ENCODE measurements at places on chromosomes 11 and 22.

DNA sequence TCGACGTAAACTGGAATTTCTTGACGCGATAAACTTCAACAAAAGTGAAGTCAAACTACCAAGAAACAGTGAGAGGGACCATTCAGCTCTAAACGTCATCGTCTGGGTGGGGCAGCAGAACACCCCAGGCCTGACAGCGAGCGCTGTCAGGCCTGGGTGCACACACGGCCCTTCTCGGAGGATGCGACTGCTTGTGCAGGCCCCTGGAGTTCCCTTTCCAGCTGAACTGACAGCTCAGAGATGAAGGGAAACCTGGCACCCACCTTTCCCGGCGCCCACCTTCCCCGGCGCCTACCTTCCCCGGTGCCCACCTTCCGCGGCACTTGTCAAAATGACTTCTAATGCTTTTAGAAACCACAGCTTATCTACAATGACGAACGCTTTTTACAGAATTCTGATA, 47.9 kb downstream of the CERK start:
- H3K27ac ChIP-seq = no peak overlapping the region
- H3K4me1 ChIP-seq = no peaks in the 10 kb centered on the region
- no peaks in the 10 kb centered on the region for H3K27me3 ChIP-seq
- no peak for DNase-seq
- H3K4me3 ChIP-seq = no peak overlapping the region
- peaks cover 26% of the 10 kb centered on the region for H3K36me3 ChIP-seq

DNA sequence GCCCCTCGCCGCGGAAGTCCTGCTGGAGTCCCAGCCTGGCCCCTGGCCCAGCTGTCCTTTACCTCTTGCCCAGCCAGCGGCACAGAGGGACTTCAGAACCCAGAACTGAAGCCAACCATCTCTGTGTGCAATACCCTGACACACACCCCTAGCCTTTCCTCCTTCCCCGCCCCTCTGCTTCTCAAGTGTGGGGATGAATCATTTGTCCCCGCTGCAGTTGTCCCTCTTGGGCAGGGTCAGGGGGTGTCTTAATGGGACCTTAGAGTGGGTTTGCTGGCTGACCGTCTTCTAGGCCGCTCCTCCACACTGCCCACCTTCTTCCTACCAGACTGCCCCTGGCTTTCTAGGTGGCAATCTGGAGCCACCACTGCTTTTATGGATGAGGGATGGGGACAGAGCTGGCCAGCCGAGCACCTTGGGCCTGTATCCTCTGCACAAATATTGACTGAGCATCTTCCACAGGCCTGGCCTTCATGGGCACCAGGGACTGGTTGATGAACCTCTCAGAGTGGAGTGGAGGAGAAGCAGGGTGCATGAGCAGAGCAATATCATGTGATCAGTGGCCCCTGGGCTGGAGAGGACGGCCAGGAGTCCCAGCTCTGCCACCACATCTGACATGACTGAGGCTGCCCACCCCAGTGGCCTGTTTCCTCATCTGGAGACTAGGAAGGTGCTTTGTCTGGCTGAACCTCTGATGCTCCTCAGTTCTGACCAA, 668 bp upstream of the CHST1 start:
- no peak overlapping the region for H3K27ac ChIP-seq
- H3K36me3 ChIP-seq = no peaks in the 10 kb centered on the region
- H3K27me3 ChIP-seq = peaks cover 9% of the 10 kb centered on the region
- H3K4me1 ChIP-seq = peaks cover 18% of the 10 kb centered on the region

GRCh38 chr11:1275021-1275420, 34.4 kb downstream of the TOLLIP start:
- no peaks in the 10 kb centered on the region for H3K27me3 ChIP-seq
- no peaks in the 10 kb centered on the region for H3K36me3 ChIP-seq
- H3K27ac ChIP-seq = no peak overlapping the region
- no peak overlapping the region for H3K4me3 ChIP-seq
- H3K4me1 ChIP-seq = no peaks in the 10 kb centered on the region

GRCh38 chr22:24051568-24051967, 40.5 kb downstream of the CABIN1 start:
- H3K4me1 ChIP-seq = no peaks in the 10 kb centered on the region
- H3K4me3 ChIP-seq = no peak overlapping the region
- no peak for DNase-seq
- peaks cover 24% of the 10 kb centered on the region for H3K36me3 ChIP-seq
- H3K27ac ChIP-seq = no peak overlapping the region

DNA sequence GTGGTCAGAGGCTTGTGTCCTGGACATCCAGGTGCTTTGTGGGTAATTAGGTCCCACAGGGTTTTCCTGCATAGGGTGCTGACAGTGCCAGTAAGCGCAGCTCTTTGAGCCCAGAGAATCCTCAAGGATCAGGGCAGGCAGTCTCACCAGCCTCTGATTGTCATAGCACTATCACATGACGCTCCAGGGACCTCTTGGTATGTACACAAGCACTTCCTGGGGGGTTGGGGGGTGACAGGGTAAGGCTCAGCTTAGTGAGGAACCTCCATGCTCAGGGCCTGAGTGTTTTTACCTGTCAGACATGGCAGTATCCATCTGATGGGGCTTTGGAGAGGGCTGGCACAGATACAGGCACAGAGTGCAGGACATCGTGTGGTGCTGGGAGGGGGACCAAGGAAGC, 27.9 kb upstream of the SUSD2 start:
- H3K27ac ChIP-seq = no peak overlapping the region
- H3K4me3 ChIP-seq = no peak overlapping the region
- no peaks in the 10 kb centered on the region for H3K27me3 ChIP-seq
- H3K4me1 ChIP-seq = peaks cover 31% of the 10 kb centered on the region
- no peaks in the 10 kb centered on the region for H3K36me3 ChIP-seq

- peaks cover 22% of the 10 kb centered on the region for H3K4me1 ChIP-seq
- no peak overlapping the region for H3K27ac ChIP-seq
- no peak overlapping the region for H3K4me3 ChIP-seq
- DNase-seq = peak; percentile 6
- no peaks in the 10 kb centered on the region for H3K27me3 ChIP-seq
Observed at GRCh38 chr22:47626428-47627390, 864.3 kb downstream of the TBC1D22A start.

GRCh38 chr11:10725114-10725906, 25.7 kb upstream of the CTR9 start:
- peaks cover 58% of the 10 kb centered on the region for H3K4me1 ChIP-seq
- peak; percentile 79 for DNase-seq
- peaks cover 6% of the 10 kb centered on the region for H3K36me3 ChIP-seq
- peak overlapping the region; percentile 65 for H3K27ac ChIP-seq
- no peak overlapping the region for H3K4me3 ChIP-seq

GRCh38 chr11:96254087-96254486, 88.9 kb downstream of the MAML2 start:
- H3K4me3 ChIP-seq = no peak overlapping the region
- H3K36me3 ChIP-seq = no peaks in the 10 kb centered on the region

GRCh38 chr22:46450931-46451561, 86.4 kb downstream of the CELSR1 start:
- no peaks in the 10 kb centered on the region for H3K27me3 ChIP-seq
- H3K36me3 ChIP-seq = no peaks in the 10 kb centered on the region
- no peak overlapping the region for H3K27ac ChIP-seq
- no peak overlapping the region for H3K4me3 ChIP-seq

DNA sequence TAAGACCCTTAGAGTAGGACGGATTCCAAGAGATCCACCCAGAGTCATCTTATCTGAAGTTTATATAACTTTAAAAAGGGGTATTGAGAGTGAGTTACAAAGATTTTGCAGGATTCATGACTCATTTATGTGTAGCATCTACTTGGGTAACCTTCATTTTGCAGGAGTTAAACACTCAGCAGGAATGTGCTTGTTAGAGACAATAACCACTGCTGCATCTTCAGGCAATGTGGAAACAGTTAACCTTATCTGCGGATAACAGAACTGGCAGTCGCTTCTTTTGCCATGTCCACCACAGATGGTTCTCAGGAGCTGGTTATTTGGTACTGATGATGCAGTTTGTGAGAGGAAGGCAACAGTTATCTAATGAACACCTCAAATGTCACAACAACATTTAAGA, 417.9 kb upstream of the DDI1 start:
- no peaks in the 10 kb centered on the region for H3K36me3 ChIP-seq
- H3K27ac ChIP-seq = no peak overlapping the region
- H3K27me3 ChIP-seq = no peaks in the 10 kb centered on the region
- H3K4me3 ChIP-seq = no peak overlapping the region

GRCh38 chr11:113581713-113582112, 106.5 kb upstream of the DRD2 start:
- H3K27ac ChIP-seq = no peak overlapping the region
- no peaks in the 10 kb centered on the region for H3K4me1 ChIP-seq
- H3K36me3 ChIP-seq = no peaks in the 10 kb centered on the region
- no peak overlapping the region for H3K4me3 ChIP-seq
- no peak for DNase-seq
- peaks cover 4% of the 10 kb centered on the region for H3K27me3 ChIP-seq

DNA sequence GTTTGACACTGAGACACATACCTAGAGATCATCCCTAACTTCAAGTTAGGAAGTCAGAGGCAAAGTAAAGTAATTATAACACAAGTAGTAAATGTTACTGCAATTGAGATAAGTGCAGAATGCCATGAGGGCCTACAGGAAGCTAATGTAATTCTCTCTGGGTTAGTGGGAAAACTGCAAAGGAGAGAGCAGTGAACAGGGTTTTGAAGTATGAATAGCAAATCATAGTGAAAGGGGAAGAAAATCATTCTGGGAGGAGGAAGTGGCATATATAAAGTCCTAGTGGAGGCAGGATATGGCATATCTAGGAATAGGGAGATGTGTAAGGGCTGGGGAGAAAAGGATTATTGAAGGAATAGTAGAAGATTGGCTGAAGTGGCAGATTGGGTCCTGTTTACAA, 27.9 kb downstream of the RNF169 start:
- DNase-seq = no peak
- H3K27me3 ChIP-seq = no peaks in the 10 kb centered on the region

DNA sequence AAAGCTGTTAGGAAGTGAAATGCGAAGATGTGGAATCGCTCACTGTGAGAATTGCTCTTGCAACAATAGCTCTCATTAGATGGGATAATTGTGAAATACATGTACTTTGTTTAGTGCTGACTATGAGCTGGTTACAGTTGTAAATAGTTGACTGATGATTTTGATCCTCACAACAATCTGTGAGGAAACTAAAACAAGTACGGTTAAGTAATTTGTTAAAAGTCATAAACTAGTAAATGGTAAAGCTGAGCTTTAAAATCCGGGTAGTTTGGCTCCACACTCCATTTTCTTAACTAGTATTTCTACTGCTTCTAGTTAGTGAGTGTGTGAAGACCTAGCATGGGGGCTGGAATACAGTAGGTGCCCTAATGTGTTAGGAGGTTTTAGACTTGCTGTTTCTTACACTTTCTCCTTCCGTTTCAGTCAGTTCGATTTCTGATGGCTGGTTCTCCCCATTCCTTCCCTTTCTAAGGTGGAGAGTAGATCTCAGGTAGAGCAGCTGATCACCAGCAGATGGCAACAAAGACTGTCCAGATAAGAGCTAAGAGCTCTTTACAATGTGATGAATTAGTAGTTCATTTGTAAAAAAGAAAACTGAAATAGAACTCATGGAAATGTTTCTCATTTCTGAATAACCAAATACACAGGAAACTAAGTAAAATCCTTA, 16.3 kb upstream of the CYP2R1 start:
- H3K27ac ChIP-seq = no peak overlapping the region
- peak overlapping the region; percentile 10 for H3K4me3 ChIP-seq
- no peaks in the 10 kb centered on the region for H3K27me3 ChIP-seq
- peak; percentile 51 for DNase-seq
